Activated CD4-positive, alpha-beta memory T cell treated with anti-CD3 and anti-CD28 coated beads, Interleukin-2, amount 10 ng/mL, durations not matched to agents 7 days and 5 days (primary cell): ENCODE measurements at places on chromosomes 5 and 9. TPM values are rescaled to one million over a fixed set of nuclear protein-coding genes. Genes with fewer than 3 reads are reported as not detected.

- no peak for DNase-seq
These were observed 623 bp downstream of the FLT4 start for GRCh38 chr5:180648658-180649296.

- DNase-seq, result no peak
These were observed 34.7 kb downstream of the RNF145 start for GRCh38 chr5:159174511-159175168.

- DNase-seq, result no peak
These were observed 12.3 kb downstream of the F2RL1 start for GRCh38 chr5:76831110-76831452.

- DNase-seq, result no peak
These were observed 180.5 kb upstream of the TUT7 start for GRCh38 chr9:86534572-86535258.

- DNase-seq, result no peak
These were observed 440.7 kb downstream of the DMAC1 start for GRCh38 chr9:7358876-7359275.

- DNase-seq, result no peak
These were observed 2.7 kb downstream of the ASTN2 start for GRCh38 chr9:117412006-117412715.

DNA sequence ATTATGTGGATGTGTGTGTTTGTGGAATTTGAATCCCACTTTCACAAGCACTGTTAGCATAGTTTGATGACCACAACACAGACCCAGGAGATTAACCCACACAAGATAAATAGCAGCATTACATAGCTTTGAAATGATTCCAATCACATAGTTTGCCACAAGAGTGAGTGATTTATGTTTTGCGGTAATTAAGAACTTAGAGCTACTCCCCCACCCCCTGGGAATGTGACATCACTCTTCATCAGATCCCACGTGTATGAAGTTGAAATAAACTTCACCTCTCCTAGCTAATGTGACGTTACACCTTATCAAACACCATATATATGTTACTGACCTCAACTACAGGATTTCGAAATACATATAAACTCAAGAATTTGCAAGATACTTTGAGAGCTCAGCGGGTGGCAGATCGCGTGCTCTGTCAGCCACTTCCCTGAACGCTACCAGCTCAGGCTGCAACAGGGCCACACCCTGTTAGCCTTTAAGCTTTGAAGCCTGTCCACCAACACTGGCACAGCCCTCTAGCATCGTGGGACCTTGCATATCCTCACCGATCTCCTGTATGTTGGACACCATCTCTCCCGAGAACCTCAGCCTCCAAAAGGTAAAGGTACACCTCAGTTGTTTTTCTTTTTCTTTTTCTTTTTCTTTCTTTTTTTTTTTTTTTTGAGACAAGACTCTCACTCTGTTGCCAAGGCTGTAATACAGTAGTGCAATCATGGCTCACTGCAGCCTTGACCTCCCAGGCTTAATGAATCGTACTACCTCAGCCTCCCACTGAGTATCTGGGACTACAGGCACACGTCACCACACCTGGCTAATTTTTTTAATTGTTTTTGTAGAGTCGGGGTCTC, 1.7 kb upstream of the AGTPBP1 start:
- peak; percentile 25 for DNase-seq

GRCh38 chr5:174900240-174900865, 176.0 kb downstream of the MSX2 start:
- DNase-seq, result no peak

- DNase-seq, result no peak
These were observed 194.1 kb downstream of the AOPEP start for GRCh38 chr9:94920420-94921091.

GRCh38 chr5:10486511-10487344, 45.0 kb downstream of the ROPN1L start:
- DNase-seq, result no peak

DNA sequence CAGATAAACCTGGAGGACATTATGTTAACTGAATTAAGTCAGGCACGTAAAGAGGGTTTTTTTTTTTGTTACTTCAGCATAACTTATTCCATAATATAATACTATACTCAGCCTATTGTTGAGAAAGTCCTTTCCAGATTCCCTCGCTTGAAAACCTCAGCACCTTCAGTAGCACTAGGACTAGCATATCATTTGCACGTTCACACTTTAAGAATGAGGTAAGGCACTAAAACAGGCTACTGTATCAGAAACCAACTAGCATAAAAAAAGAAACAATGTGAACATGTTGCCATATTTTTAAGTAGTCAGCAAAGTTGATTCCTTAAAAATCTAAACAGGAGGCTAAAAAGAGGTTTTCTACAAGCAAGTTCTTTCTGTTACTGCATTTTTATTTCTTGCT, 504.0 kb downstream of the PTPRD start:
- no peak for DNase-seq

DNA sequence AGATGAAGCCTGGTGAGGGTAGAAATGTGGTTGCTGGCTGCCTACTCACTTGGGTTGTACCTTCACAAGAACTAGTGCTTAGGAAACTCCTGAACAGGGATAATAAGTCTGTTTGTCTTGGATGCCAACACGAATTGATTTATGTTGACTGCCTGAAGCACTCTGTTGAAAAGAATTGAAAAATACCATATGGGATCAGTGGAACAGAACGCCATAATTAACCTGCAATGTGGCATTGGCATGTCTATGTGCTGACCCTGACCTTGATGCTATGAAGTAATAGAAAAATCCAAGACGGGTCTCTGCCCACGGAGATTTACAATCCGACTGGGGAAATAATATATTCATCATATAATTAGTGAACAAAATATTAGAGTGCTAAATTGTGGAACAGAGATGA, 10.5 kb downstream of the LIX1 start:
- DNase-seq, result no peak

DNA sequence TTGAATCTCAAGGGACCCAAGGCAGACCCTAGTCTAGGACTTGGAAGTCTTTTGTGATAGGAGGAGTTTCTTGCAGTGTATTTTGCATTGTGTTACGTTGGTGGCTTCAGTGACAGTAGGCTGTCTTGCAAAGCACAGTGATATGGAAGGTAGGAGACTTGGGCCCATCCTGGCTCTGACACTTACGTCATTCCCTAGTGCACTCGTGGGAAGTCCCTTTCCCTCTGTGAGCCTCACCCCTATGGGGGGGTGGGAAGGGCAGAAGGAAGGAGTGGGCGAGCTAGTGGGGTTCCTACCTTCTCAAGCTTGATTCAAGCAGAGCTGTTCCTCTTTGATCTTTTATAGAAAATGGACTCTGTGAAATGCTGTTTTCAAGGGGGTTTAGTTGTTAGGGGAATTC, 9.2 kb upstream of the TEX53 start:
- DNase-seq, result no peak

DNA sequence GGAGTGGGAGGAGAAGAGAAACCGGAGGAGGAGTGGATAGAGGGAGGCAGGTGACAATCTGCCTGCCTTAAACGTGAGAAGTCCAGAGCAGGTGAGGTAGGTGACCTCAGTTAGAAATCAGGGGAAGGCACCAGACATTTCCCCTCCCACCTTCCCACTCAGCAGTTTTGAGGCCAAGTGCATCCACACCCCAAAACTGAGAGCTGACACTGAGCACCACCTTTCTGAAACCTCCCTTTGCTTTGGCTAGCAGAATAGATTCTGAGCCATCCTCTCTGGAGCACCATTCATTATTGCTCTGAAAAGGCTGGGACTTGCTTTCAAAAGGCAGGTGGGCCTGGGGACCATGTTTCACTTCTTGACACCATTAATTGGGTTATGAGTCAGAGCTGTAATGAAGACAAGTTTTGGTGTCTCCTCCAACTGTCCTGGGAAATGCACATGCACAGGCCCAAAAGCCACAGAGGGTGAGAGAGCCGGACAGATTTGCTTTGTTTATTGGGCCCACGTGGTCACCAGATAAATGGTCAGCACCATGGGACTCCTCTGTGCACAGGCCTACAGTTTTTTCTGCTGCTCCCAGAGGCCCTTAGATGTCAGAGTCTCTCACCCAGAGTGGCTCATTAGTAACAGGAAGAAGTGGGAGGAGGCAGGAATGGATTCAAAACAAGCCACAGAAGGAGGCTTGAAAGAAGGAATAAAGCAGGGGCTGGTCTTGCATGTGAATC, 314.7 kb downstream of the TLE1 start:
- DNase-seq, result no peak

GRCh38 chr9:126720661-126721563, 83.9 kb upstream of the ZBTB43 start:
- DNase-seq, result no peak

DNA sequence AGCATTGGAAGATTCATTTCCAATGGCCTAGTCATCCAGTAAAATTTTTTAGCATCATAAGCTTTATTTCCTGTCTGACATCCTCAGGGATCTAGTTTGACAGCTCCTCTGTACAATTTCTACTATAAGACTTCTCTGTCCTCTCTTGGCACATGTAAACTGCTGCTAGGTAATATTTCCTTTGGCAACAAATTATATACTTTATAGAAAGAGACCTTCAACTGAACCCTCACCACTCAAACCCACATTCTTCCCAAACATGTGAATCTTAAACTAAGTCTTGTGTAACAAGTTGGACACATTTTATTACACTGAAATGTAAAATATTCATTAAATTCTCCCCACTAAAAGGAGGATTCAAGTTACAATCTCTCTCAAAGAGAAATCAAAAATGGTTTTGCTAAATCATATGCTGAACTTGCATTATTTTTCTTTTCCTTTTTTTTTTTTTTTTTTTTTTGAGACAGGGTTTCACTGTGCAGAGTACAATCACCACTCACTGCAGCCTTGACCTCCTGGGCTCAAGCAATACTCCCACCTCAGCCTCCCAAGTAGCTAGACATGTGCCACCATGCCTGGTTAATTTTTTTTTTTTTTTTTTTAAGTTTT, 36.9 kb downstream of the SCAI start:
- DNase-seq, result no peak

DNA sequence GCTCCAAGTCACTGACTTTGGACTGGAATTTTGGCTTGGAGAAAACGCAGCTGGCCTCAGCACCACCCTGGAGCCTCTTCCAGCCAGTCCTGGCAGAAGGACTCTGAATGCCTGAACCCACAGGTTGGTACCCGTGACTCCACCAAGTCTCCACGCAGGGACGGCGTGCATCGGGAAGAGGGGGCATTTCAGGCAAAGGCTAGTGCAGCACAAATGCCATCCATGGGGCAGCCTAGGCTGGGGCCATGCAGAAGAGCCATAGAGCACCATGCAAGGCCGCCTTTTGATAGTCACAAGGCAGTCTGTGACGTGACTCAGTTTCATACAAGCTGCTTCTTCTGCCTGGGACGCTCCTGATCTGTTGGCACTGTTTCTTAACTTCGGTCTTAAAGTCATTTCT, 28.0 kb downstream of the GDNF start:
- no peak for DNase-seq

DNA sequence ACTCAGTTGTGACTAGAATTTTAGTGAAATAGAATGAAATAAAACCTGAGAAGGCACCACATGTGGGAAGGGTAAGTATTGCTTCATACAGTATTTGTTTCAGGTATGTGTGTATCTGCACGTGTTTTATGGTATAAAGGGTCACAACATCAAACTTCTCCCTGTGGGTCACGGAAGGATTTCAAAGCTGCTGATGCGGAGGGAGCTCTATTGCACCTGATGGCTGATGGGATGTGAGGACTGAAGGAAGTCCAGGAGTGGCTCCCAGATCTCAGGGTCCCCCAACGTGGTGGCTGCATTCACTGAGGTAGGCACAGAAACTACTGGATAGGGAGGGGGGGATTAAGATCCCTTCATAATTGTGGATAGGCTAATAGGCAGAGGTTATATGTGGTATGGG, 159.7 kb downstream of the PJA2 start:
- DNase-seq, result no peak

- no peak for DNase-seq
These were observed 56.9 kb upstream of the SARDH start for GRCh38 chr9:133795049-133795448.

GRCh38 chr9:109477258-109478050, 20.7 kb downstream of the PTPN3 start:
- DNase-seq, result no peak

DNA sequence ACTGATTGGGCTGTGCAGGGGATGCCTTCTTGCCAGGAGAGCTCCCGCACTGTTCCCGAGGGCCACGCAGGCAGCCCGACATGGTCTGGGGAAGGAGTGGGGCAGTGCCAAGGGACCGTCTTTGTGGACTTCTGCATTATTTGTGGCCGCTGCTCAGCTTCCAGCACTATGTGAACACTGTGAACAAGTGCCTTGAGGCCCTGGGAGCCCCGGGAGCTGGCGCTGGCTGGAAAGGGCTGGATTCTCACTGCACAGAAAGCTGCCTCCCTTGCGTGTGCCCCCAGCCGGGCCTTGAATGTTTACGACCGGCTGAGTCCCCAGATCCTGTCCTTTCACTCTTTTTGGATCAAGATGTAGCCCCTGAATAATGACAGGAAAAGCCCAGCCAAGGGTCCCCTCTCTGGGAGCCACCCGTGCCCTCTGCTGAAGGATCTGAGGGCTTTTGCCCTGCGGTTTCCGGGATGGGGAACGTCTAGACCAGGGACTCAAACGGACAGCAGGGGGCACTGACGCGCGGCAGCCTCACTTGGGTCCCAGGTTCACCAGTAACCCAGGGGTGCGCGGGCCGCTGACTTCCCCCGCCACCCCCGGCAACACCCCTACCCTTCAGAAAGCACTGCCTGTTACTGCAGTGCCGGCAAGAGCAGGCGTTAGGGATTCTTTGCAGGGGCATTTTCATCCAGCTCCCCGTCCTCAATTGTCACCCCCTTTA, 98.9 kb upstream of the FCN2 start:
- DNase-seq, result no peak

- no peak for DNase-seq
These were observed 26.6 kb downstream of the PALM2AKAP2 start for GRCh38 chr9:109806506-109807115.

- no peak for DNase-seq
These were observed 171.2 kb downstream of the CWC27 start for GRCh38 chr5:64939772-64940510.

DNA sequence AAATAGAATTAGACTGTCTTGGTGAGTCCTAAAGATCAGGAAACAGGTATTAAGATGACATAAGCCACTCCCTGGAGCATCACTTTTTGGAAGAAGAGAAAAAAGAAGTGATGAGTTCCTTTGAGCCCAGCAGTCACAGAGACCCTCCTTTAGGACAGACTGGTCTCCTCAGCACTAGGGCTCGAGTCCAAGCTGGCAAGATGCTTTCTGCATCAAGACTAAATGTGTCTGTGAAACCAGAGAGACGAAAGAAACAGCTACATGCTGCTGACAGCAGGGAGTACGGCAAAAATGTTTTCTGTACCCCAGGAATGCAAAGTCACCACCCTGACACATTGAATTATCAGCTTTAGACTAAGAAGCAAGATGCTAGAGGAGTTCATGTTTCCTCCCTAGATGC, 184.5 kb downstream of the CRB2 start:
- DNase-seq, result no peak

GRCh38 chr9:134962973-134963364, 45.3 kb upstream of the FCN1 start:
- DNase-seq, result no peak

The ROPN1L gene
- 7.5 TPM for total RNA-seq

The PCDHGA5 gene
- total RNA-seq, result not detected

The TEX48 gene
- 0.48 TPM for total RNA-seq

The C5orf22 gene
- 29.7 TPM for total RNA-seq

The HDAC3 gene
- 72.0 TPM for total RNA-seq

The PCDHB7 gene
- total RNA-seq, result not detected
